ENCODE measurements at places on chromosomes 5 and 9.

DNA sequence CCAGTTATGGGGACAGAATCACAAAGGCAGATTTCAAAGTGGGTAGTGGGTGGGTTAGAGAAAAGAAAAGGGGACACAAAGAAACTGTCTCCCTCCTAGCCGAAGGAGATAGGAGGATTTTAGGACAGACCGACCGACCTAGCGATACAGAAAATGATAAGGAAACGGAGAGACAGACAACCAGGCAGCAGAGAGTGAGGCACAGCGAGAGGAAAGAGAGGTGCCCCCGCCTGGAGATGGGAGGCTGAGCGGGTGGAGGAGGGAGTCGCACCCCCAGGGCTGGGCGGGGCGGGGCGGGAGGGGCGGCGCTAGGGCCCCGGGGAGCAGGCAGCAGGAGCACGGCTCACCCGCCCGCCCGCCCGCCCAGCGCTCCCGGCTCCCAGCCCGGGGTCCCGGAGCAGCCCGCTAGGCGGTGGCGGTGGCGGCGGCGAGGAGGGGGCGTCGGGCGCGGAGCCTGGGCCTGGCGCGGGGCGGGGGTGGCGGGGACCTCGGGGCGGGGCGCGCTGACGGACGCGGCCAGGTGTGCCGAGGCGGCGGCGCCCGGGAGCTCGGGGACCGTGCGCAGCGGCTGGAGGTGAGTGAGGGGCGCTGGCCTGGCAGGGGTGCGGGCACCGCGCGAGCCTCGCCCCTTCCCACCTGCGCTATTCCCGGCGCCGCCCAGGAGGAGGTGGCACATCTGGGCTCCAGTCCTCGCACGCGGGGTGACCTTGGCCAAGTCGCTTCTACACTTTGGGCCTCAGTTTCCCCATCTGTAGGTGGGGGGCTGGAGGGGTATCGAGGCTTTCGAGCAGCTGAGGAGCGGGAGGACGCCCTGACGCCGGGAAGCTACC is 15.9 kb upstream of the SYNPO start:
- peaks cover 5% of the 10 kb centered on the region for H3K36me3 ChIP-seq
- H3K27ac ChIP-seq = peak overlapping the region; percentile 6
- peaks cover 9% of the 10 kb centered on the region for H3K4me1 ChIP-seq
- H3K27me3 ChIP-seq = peaks cover 23% of the 10 kb centered on the region
- peak overlapping the region; percentile 86 for H3K4me3 ChIP-seq

DNA sequence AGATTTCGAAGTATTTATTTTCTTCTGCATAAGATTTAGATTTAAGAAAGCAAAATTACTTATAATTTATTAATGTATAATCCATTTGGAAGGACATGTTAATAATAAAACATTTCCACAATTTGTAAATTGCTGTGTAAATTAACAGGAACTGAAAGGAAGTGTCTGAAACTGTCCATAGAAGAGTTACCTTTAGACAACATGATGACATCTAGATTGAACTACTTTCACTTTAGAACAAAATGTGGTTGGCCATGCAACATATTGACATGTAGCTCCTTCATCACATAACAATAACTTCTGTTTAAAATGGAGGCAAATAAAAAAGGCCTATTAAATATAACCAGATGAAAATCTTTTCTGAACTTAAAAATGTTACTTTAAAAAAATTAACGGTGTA is 1849.5 kb upstream of the ACO1 start:
- peaks cover 6% of the 10 kb centered on the region for H3K36me3 ChIP-seq
- no peaks in the 10 kb centered on the region for H3K27me3 ChIP-seq
- DNase-seq = no peak
- H3K4me3 ChIP-seq = no peak overlapping the region
- no peaks in the 10 kb centered on the region for H3K4me1 ChIP-seq
- no peak overlapping the region for H3K27ac ChIP-seq

DNA sequence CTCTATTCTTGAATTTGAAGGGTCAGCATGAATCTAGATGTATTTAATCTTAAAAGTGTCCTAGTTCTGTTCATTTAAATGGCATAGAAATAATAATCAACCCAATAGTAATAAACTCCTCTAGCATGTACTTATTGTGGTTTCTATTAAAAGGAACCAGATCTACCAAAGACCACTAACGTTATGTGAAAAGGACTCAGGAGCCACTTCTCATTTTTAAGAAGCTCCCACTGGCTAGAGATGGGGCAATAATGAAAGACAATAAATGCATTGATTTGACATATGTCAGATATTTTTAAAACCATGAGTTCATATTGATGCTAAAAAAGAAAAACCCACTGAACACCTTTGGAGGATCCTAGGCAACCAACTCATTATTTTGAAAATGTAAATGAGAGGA is 191.9 kb downstream of the ATP10B start:
- H3K27ac ChIP-seq = no peak overlapping the region
- H3K4me1 ChIP-seq = peaks cover 22% of the 10 kb centered on the region
- peaks cover 18% of the 10 kb centered on the region for H3K27me3 ChIP-seq
- DNase-seq = no peak
- no peak overlapping the region for H3K4me3 ChIP-seq
- peaks cover 7% of the 10 kb centered on the region for H3K36me3 ChIP-seq

- peaks cover 11% of the 10 kb centered on the region for H3K36me3 ChIP-seq
- peaks cover 29% of the 10 kb centered on the region for H3K4me1 ChIP-seq
- no peaks in the 10 kb centered on the region for H3K27me3 ChIP-seq
- no peak overlapping the region for H3K27ac ChIP-seq
These were observed 2.8 kb upstream of the GPR150 start for GRCh38 chr5:95617057-95617456.

GRCh38 chr5:5585751-5586341 is 163.4 kb downstream of the ICE1 start:
- H3K27me3 ChIP-seq = peaks cover 14% of the 10 kb centered on the region
- H3K4me3 ChIP-seq = no peak overlapping the region
- H3K27ac ChIP-seq = no peak overlapping the region
- DNase-seq = no peak

- no peak for DNase-seq
- H3K4me1 ChIP-seq = peaks cover 42% of the 10 kb centered on the region
- no peak overlapping the region for H3K27ac ChIP-seq
- H3K4me3 ChIP-seq = no peak overlapping the region
- no peaks in the 10 kb centered on the region for H3K27me3 ChIP-seq
- H3K36me3 ChIP-seq = no peaks in the 10 kb centered on the region
These were observed 92.1 kb upstream of the IL12B start for GRCh38 chr5:159422361-159422760.

GRCh38 chr9:86549920-86550319 is 195.7 kb upstream of the TUT7 start:
- H3K36me3 ChIP-seq = no peaks in the 10 kb centered on the region
- no peak overlapping the region for H3K4me3 ChIP-seq
- peaks cover 40% of the 10 kb centered on the region for H3K27me3 ChIP-seq
- H3K4me1 ChIP-seq = no peaks in the 10 kb centered on the region

- no peak overlapping the region for H3K4me3 ChIP-seq
- no peaks in the 10 kb centered on the region for H3K36me3 ChIP-seq
- no peak for DNase-seq
- H3K27me3 ChIP-seq = peaks cover 8% of the 10 kb centered on the region
- no peaks in the 10 kb centered on the region for H3K4me1 ChIP-seq
These were observed 334.5 kb upstream of the ITGA1 start for GRCh38 chr5:52453176-52453575.

GRCh38 chr5:1429066-1429465 is 16.2 kb downstream of the SLC6A3 start:
- H3K4me3 ChIP-seq = no peak overlapping the region
- no peaks in the 10 kb centered on the region for H3K4me1 ChIP-seq
- peak; percentile 12 for DNase-seq

DNA sequence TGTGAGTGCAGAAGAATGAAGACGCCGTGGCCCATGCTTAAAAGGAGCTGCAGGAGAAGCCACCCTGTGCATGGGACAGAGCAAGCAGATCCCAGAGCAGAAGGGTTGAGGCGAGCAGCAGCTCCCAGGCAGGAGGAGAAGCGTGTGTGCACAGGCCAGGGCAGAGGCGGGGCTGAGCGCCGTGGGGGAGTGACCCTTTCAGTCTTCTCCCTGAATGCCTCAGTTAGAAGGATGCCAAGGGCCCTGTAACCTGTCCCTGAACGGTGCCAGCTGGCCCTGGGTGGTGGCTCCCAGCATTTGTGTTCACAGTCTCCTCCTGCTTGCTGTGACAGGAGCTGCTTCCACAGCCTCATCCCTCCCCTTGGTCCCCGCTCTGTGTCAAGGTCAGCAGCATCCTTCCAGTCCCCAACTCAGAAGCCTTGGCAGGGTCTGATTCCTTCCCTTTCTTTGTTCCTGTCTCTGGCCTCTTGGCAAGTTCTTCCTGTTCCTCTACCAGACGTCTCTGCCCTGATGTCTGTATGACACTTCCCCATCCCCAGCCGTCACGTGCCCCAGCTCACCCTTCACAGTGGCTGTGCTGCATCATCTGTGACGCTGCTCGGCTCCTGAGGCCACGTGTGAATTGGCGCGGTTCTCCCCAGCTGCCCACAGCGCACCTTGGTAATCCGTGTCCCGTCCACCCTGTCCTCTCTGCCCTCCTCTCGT is 5.2 kb downstream of the EXOC3 start:
- H3K27ac ChIP-seq = no peak overlapping the region
- no peak overlapping the region for H3K4me3 ChIP-seq
- peaks cover 60% of the 10 kb centered on the region for H3K36me3 ChIP-seq
- no peak for DNase-seq

DNA sequence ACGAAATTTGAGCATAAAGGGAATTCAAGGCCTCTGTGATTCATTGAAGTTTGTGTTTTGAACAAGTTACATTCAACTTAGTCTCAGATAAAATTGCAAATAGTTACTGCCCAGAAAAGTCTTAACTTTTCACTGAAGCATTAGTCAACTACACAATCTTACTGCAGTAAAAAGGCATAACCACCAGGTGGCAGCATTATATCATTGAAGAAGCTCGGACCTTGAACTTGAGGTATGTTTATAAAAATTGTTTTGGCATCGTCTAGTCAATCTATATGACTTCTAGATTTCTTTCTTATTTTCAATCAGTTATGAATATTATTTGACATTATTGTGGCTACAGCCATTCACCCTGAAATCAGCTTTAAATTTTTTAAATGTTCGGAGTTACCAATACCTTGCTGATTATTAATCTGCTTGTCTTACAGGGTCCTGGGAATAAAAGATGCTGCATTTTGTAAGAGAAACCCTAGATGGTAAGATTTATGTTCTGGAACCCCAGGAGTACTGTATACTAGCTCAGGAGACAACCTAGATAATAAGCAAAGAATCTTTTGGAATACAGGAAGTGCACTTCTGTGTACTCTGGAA is 83.9 kb upstream of the GRAMD2B start:
- DNase-seq = no peak
- H3K4me3 ChIP-seq = no peak overlapping the region
- H3K36me3 ChIP-seq = no peaks in the 10 kb centered on the region
- peaks cover 14% of the 10 kb centered on the region for H3K27me3 ChIP-seq
- no peak overlapping the region for H3K27ac ChIP-seq

GRCh38 chr9:128053560-128053959 is 13.6 kb downstream of the NAIF1 start:
- H3K4me3 ChIP-seq = no peak overlapping the region
- DNase-seq = no peak
- no peaks in the 10 kb centered on the region for H3K27me3 ChIP-seq
- no peaks in the 10 kb centered on the region for H3K4me1 ChIP-seq
- H3K27ac ChIP-seq = no peak overlapping the region

- no peaks in the 10 kb centered on the region for H3K4me1 ChIP-seq
- DNase-seq = no peak
- no peak overlapping the region for H3K4me3 ChIP-seq
- H3K36me3 ChIP-seq = peaks cover 10% of the 10 kb centered on the region
- H3K27me3 ChIP-seq = no peaks in the 10 kb centered on the region
These were observed 42.4 kb downstream of the CWC27 start for GRCh38 chr5:64811050-64811640.

GRCh38 chr5:27130587-27130986 is 92.2 kb upstream of the CDH9 start:
- H3K4me3 ChIP-seq = no peak overlapping the region
- H3K36me3 ChIP-seq = peaks cover 16% of the 10 kb centered on the region
- no peak for DNase-seq
- H3K4me1 ChIP-seq = no peaks in the 10 kb centered on the region
- H3K27ac ChIP-seq = no peak overlapping the region
- H3K27me3 ChIP-seq = no peaks in the 10 kb centered on the region

- DNase-seq = no peak
- H3K27me3 ChIP-seq = no peaks in the 10 kb centered on the region
- no peak overlapping the region for H3K4me3 ChIP-seq
- H3K36me3 ChIP-seq = no peaks in the 10 kb centered on the region
These were observed 39.8 kb downstream of the SERINC5 start for GRCh38 chr5:80216096-80216495.

GRCh38 chr5:142678529-142678928 is 7.4 kb downstream of the FGF1 start:
- no peak overlapping the region for H3K4me3 ChIP-seq
- no peaks in the 10 kb centered on the region for H3K36me3 ChIP-seq
- no peak for DNase-seq
- no peak overlapping the region for H3K27ac ChIP-seq

DNA sequence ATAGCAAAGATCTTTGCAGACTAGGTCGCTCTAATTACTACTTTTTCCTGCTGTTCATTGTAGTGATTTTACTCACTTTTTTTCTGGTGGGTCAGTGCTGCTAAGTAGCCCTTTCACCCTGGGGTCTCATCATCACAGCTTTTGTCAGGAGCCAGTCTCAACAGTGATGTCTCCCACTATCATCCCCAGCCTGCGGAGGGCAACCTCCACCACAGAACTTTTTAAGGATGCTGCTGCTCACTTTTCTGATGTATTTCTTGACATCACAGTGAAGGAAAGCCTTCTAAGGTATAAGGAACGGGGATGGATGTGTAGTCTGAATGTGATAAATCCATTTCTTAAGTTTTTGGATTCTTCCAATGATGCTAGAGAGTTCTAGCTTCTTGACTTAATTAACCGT is 242.5 kb upstream of the RIOK2 start:
- H3K27me3 ChIP-seq = no peaks in the 10 kb centered on the region
- no peak overlapping the region for H3K27ac ChIP-seq
- no peaks in the 10 kb centered on the region for H3K36me3 ChIP-seq

DNA sequence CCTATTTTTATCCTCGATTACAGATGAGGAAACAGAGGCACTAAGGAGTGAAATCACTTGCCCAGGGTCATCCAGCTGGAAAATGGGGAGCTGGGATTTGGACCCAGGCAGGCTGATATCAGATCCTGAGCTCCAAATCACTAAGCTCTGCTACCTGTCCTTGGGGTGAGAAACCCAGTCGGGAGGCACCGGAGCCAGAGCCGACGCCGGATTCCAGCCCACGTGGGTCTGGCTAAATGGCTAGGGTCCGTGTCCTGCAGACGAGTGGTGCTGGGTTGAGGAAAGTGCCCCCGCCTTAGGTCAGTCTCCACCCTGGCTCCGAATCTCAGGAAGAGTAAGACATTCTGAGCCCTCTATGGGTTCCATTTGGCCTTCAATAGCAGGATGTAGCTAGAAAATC is 61.3 kb upstream of the GGTA1 start:
- no peak overlapping the region for H3K4me3 ChIP-seq
- no peak overlapping the region for H3K27ac ChIP-seq
- H3K4me1 ChIP-seq = peaks cover 22% of the 10 kb centered on the region
- H3K36me3 ChIP-seq = no peaks in the 10 kb centered on the region

DNA sequence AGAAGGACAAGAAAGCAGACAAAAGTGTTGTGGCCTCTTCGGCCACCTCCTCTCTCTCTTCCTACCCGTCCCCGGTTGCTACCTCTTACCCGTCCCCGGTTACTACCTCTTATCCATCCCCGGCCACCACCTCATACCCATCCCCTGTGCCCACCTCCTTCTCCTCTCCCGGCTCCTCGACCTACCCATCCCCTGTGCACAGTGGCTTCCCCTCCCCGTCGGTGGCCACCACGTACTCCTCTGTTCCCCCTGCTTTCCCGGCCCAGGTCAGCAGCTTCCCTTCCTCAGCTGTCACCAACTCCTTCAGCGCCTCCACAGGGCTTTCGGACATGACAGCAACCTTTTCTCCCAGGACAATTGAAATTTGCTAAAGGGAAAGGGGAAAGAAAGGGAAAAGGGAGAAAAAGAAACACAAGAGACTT is 2.4 kb downstream of the EGR1 start:
- no peaks in the 10 kb centered on the region for H3K27me3 ChIP-seq
- peak overlapping the region; percentile 56 for H3K4me3 ChIP-seq
- peak overlapping the region; percentile 58 for H3K27ac ChIP-seq
- H3K4me1 ChIP-seq = peaks cover 18% of the 10 kb centered on the region

All from natural killer cell treated with Interleukin-12 subunit alpha and Interleukin-12 subunit beta and Interleukin-15 and Interleukin-18, amount 100 ng/mL, for 72 hours (primary cell).